HCEC 1CT (cell line): ENCODE measurements at places on chromosomes 7 and 10.

DNA sequence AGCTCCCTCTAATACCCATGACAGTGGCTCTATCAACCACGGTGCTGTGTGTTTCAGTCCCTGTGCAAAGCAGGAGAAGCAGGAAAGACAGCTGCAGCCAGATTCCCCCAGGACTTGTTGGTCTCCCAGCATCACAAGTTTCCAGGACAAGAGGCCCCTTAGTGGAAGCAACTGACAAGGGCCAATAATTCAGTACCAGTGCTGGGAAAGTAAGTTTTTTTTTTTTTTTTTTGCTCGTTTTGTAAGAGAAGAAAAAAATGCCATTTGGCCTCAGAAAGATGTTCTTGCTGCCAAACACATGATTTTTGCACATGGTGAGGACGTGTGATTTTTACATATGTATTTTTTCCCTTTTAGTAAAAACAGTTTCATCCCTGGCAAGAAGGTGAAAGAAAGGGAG is 284.2 kb upstream of the ZMIZ1 start:
- DNase-seq, result no peak

GRCh38 chr10:98519841-98520240 is 73.1 kb upstream of the HPS1 start:
- no peak for DNase-seq

DNA sequence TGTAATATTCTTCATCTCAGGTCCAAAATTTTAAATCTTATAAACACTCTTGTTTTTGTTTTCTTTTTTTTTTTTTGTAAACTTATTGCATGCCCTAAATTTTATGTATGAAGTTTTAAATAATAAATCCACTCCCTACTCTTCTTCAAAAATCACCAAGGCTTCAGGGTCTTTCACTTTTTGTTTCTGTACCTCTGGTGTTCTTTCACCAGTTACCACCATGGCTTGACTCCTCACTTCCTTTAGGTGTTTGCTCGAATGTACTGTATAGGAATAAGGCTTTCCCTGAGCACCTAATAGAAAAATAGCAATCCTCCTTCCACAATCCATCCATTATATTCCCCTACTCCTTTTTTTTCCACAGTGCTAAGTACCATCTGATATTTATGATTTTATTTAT is 962.8 kb upstream of the POT1 start:
- DNase-seq, result no peak

DNA sequence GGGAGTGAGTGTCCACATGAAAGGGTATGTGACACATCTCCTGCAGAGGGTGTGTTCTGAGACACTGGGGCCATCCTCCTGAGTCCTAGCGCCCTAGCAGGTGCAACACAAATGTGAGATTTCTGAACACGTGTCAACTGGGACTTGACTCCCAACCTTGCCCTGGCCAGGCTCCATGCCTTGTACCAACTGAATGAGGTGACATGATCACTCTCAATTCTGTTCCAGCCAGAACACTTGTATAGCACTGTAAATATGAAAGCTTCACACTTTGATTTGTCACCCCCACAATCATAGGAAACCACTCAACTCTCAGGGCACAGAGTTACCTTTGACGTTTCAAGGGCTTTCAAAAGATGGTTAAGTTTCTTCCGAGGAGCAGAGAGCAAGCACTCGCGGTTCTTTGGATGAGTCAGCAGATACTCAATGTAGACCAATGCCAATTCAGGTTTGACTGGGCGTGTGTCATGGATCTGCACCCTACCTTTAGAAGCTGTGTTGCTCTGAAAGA is 48.6 kb downstream of the NCAPG2 start:
- no peak for DNase-seq

- peak; percentile 60 for DNase-seq
Measured at GRCh38 chr10:124388823-124389612, 29.7 kb downstream of the OAT start.

- DNase-seq, result peak; percentile 17
Measured at GRCh38 chr7:101537205-101537604, 91.9 kb downstream of the MYL10 start.

DNA sequence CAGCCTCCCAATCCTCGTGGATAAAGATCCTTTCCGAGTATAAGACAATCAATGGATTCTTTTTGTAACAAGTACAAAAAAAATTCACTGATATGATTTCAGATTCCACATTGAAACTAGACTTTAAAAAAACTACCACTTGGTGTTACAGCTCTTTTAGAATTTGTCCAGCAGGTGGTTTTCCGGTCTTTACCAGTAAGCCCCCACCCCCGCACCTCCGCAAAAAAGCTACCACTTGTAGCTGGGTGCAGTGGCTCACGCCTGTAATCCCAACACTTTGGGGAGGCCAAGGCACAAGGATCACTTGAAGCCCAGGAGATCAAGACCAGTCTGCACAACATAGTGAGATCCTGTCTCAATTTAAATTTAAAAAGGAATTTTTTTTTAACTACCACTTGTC is 19.8 kb downstream of the IGF2BP3 start:
- DNase-seq, result no peak

DNA sequence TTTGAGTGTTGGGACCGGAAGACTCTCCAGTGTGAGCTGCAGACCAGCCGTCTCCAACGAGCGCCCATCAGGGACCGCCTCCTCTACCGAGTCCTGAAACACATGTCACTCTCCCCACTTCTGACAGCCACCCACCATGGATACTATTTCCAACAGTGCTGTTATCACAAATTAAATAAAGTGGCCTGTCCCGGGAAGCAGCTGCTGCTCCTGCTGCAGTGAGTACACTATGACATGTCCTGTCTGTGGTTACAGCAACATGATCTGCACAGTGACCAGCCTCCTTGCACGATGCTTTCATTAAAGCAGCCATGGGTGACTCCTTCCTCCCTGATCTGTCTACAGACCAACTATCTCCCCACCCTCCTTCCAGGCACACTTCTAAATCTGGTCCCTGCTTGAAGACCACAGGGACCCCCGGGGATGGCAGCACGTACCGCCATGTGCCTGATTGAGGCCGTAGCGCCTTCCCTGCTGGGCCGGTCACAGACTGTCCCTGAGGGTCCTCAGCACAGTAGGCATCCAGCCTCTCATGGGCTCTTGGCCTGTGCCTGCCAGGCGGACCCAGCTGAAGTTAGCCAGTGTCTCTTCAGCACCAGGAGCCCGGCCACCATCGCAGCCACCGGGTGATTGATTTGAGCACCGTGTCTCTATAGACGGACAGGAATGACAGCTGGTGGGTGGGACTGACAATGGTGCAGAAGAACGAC is 58.8 kb downstream of the TCERG1L start:
- DNase-seq, result no peak

GRCh38 chr7:138282997-138283396 is 177.1 kb upstream of the TRIM24 start:
- no peak for DNase-seq

- no peak for DNase-seq
Measured at GRCh38 chr10:123166618-123167017, 12.4 kb downstream of the BUB3 start.

DNA sequence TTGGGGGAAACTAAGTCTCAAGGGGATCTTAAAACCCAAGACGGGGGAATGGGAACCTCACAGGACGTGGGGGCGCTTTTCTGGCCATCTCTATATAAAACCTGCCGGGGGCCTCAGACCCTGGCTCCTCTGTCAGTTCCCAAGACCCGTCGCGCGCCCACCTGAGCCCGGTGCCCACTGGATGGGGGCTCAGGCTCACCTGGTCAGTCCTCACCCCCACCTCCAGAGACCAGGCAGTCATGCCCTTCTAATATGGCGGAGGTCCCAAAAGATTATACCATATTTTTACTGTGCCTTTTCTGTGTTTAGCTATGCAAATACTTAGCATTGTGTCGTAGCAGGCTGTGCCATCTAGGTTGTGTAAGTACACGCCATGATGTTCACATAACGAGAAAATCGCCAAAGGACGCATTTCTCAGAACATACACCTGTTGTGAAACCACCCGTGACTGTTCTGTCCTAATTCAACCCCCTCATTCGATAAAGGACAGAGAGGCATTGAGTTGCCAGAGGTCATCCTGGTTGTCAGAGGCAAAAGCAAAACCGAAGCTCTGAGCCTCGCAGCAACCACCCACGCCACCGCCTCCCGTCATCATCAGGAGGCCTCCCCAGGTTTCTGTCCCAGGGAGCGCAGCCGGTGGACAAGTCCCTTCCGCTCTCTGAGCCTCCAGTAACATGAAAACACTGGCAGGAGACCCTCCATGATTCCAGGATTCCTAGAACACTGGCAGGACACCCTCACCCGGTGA is 28.9 kb downstream of the OAT start:
- no peak for DNase-seq

DNA sequence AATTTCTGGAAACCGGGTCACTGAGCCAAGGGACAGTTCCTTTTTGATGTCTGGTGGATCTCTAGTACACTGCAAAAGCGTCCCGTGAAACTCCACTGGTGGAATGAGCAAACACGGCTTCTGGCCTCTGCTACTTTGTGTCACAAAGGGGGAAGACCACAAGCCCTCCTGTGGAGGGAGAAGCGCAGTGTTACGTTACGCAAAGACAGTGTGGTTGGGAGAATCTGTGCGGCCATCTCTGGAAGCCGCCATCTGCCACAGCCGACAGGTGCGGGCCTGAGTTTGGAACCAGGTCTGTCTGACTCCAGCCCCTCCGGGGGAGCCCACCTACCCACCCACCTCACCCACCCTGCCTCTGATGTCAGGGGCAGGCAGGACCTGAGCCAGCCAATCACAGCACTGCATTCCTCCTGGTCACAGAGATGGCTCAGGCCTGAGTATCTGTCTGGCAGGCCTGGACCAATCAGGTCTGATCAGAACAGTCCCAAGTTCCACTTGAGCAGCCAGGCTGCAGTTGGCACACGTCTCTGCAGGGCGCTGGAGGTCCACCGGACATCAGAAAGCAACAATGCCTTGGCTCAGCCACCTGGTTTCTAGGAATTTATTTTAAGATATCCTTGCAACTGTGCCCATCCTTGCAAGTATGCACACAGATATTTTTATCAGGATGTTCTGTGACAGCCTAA is 3.0 kb upstream of the CYP2W1 start:
- no peak for DNase-seq

DNA sequence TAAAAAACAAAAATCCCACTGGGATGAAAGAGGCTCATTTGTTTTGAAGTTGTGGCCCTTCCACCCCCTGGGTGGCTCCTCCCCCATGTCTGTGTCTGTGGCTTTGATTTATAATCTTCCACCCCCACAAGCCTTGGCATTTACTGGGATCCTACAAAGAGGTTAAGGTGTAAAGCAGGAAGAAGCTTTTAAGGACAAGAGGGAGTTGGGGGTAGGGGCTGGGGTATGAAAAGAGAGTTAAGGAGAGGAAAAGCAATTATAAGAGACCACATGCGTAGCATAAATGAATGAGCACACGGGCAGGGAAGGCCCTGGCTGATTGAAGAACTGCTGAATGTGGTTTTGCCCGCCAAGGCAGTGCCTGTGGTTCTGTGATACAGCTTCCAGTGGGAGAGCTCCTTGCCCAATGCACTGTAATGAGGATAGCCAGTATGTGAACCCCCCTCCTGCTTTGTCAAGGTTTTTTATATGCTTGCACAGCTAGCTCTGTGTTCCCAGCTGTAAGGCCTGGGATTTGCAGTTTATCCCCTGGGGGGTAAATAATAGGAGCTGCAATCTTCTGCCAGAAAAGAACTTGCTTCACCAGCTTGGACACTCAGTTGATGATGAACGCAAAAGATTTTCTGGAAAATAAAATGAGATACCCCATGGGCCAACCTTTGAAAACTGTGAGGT is 34.7 kb upstream of the KMT2E start:
- DNase-seq, result peak; percentile 54

DNA sequence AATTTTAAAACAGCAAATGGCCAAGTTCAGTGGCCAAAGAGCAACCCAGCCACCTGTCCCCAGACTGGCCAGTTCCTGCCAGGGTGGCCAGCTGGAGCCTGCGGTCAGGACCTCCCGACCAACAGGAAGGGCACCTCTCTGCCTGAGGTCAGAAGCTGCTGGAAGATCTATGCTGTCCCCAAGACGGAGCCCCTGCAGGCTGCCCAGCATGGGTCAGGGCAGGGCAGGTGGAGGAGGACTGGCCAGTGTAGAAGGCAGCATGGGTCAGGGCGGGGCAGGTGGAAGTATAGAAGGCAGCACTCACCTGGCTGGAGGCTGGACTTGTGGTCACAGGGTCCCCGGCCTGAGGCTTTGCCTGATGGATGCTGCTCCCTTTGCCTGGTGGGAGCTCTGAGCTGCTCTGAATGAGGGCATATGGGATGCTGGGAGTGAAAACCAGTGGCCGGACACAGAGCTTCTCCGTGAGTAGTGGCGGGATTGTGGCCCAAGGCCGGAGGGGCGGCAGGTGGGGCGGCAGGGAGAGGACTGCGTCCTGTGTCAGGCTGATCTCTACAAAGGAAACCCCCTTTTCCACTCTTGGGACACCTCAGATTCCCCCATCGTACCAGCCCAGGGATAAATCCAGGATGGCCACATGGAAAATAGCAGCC is 229.2 kb downstream of the TCERG1L start:
- no peak for DNase-seq

GRCh38 chr10:5033061-5033778 is 29.6 kb upstream of the AKR1C2 start:
- peak; percentile 95 for DNase-seq

DNA sequence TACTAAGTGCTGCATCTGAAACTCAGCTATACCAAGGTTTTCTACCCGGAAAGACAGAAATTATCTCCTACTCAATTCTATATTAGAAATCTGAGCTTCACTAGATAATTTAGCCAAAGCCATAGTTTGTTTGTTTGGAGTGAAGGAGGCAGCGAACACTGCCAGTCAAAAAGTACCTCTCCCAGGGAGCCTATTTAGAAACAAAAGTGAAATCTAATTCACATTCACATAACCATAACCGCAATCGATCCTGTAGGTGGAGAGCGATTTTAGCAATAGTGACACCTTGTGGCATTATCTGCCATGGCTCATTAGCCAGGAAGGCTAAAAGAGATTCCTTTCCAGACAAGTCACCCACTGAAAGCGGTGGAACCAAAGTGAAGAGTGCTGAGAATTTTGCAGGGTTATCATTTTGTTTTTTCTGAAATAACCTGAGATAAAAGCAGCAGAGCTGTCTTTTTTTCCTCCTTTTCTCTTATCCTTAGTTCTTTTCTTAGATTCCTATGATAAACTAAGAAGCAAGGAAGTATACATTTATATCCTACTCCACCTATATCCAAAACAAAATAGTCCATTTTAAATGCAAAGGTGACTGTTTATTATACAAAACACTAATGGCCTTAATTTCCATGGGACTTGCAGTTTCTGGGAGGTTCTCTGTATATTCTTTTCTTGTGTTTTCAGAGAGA is 83.7 kb upstream of the BET1 start:
- DNase-seq, result peak; percentile 81

DNA sequence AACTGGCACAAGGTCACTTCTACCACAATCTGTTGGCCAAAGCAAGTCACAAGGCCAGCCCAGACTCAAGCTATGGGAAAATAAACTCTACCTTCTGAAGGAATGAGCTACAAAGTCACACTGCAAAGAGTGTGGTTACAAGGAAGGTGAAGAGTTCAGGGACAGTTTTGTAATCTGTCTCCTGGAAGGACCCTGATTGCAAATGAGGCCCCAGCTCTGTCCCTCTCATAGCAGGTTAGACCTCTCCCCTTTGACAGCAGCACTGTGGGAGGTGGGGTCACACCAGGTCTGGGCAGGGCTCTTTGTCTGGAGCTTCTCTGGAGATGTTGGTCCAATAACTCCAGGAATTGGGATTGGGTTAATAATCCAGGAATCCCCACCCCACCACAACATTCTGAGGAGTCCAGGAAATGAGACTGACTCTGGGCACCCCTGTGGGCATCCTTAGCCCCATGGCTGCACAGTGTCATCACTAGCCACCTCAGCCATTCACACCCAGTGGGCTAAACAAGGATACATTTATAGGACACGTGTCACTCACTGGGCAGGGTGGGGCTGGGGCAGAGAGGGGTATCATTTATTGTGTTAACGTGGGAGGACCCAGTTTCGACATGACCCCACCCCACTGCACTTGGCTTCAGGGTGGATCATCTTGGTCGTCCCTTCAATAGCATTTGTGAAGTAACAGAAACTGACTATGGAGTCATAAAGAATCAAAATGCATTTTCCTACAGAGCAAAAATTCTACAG is 23.7 kb upstream of the C10orf105 start:
- no peak for DNase-seq
